GM04504 (cell line): ENCODE measurements at places on chromosomes 5 and 9.

- no peak for DNase-seq
Observed at GRCh38 chr9:8401961-8402705, 602.6 kb upstream of the DMAC1 start.

- DNase-seq = no peak
Observed at GRCh38 chr9:88023001-88023400, 48.7 kb upstream of the CDK20 start.

GRCh38 chr9:14099737-14100136 lies 214.2 kb downstream of the NFIB start:
- no peak for DNase-seq

DNA sequence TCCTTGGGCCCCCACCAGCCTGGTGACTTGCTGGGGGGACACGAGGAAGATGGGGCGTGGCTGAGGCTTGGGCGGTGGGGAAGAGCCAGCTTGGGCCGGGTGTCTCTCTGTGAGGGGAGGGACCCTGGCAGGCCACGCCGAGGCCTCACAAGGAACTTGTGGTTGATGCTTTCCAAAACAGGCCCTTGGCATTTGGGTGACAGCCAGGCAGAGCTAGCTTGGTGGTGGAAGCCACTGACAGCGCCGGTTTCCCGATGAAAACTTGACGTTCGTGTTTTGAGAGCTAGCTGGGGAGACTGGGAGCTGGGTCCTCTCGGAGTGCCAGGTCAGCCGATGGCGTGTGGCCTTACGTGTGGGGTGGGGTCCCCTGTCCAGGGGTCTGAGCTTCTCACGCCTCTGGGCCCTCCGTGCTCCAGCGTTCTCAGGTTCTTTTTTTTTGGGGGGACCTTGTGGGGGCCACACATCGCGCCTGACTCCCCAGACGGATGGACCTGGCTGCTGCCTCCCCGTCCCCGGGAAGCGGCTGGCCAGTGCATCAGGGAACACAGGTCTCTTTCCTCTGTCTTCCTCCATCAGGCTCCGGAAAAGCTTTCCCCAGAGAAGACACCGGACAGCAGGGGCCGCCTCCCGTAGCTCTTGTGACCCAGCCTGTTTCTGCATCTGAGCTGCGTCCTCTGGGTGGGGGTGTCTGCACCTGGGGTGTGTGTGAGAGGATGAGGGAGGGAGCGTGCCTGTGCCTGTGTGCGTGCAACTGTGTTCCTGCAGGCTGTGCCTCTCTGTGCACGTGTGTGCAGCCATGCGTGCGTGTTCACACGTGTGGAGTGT lies 129.3 kb upstream of the LPCAT1 start:
- peak; percentile 12 for DNase-seq

DNA sequence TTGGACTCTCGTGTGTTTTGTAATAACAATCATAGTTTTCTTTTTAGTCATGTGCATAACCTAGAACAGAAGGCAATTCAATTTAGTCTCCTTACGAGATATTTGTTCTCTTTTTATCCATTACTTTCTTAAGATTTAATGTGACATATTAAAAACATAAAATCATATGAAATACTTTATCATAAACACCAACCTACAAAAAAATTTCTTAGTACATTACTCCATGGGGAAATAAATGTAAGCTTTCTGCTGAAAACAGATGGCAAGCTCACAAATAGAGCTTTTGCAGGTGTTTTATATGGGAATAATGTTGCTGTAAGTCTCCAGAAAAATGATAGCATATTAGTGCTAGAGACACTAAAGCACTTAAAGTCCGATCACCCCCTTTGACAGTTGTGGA lies 1035.2 kb upstream of the ARRDC3 start:
- DNase-seq = peak; percentile 4

- DNase-seq = no peak
Observed at GRCh38 chr5:32707418-32707997, 3.6 kb upstream of the NPR3 start.

DNA sequence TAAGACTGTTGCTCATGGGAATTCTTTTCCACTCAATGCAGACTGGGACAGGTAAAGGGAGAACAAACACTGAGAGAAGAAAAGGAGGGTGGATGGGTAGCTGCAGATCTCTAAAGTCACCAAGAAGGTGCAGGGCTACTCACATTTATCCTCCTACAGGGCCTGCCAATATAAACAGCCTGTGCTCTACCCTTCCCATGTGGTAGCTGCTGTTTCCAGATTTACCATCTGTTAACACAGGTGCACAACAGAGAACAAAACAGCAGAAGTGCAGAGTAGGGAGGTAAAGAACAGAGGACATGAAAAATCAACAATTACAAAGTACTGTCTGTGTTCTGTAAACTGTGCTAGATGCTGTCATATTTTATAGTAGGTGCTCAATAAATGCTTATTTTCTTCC lies 26.0 kb downstream of the JAKMIP2 start:
- no peak for DNase-seq

DNA sequence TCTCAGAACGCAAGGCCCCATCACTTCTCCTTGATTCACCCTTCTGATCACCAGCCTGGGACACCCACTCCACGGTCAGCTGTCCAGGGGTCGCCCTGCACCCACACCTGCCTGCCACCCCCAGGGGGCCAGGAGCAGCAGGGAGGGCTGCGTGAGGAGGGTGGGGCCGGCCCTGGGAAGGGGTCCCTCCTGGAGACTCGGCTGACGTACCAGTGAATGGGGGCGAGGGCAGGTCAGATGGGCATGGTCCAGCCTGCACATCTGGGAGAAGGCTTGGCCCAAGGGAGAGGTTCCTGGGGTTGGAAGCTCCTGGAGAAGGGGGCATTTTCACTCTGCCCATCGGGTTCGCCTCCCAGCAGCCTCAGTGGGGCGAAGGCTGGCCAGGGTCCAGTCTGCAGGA lies 21.8 kb upstream of the SARDH start:
- no peak for DNase-seq

GRCh38 chr9:124297551-124297901 lies 39.8 kb downstream of the NEK6 start:
- peak; percentile 88 for DNase-seq

DNA sequence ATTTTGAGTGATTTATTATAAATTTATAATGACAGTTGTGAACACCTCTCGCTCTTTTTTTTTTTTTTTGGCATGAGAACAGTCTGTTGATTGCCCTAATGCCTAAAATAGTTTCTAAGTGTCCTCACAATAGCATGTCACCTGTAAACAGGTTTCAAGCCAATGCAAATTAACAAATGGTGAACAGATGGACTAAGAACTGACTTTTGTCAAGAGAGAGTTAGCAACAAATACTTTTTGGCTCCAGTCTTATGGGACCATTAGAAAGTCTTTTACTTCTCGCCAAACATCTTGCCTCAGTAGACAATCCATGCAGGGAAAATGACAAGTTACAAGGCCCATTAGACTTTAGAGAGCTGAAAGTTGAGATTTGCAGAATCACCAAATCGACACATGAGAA lies 67.8 kb downstream of the MED27 start:
- no peak for DNase-seq

GRCh38 chr5:91541696-91542095 lies 158.6 kb upstream of the ARRDC3 start:
- DNase-seq = no peak

DNA sequence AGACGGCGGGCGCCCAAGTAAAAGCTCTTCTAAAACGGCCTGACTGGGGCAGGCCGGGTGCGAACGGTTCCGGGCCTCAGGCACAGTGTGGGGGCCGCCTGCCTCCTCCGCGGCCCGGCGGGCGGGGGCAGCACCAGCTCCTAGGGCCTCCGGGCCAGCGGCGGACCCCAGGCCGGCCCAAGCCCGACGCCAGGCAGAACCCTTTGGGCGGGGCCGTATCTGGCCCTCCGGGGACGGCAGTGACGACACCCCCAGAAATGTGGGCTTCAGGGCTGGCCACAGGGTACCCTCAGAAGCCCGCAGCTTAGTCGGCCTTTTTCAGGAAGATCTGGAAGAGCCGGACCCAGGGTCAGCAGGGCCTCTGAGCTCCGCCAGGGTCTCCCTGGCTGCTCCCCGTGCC lies 4.0 kb downstream of the LTC4S start:
- no peak for DNase-seq

- DNase-seq = no peak
Observed at GRCh38 chr9:138115506-138115905, 237.9 kb downstream of the CACNA1B start.

DNA sequence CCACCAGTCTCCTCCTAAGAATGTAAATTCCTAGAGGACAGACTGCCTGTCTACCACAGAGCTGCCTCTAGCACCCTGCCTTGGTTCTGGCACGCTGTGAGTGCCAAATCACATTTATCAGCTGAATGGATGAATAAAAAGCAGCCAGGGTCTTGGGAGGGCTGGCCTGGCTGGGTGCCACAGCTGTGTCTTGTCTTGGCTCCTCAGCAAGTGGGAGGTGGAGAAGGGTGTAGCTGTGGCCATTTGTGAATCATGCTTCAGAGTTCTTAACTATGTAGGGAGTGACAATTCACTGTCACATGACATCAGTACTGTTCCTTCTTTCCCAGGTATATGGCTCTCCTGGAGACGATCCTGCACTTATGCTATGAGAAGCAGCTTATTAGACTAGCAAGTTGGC lies 70.6 kb downstream of the DCP2 start:
- DNase-seq = no peak

- DNase-seq = no peak
Observed at GRCh38 chr5:137309290-137309689, 189.8 kb downstream of the SPOCK1 start.

DNA sequence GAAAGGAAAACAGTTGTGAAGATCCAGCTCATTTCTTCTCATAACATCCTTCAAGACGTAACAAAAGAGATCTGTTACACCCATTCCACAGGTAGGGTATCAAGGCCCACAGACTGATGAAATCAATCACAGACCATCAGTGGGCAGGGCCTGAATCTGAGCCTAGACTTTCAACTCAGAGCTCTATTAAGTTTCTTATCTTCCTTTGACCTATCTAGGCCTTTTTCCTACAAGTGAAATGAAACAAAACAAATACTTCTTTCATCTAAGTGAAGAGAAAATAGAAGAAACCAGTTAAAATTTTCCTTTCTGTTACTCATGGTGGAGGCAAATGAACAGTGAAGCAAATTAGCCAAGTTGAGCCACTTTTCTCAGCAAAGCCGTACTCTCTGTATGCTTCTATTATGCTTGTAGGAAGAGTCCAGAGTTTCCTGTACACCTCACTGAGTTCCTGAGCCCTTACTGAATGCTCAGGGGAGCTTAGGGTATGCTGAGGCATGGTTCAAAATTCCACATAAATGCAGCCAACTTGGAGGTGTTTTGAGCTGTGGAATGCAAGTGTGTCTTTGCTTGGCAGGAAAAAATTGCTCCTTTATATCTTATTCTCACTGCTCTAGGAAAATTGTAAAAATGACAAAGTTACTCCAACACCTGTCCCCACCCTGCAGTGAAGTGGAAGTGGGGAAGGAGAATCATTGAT lies 91.9 kb downstream of the FEM1C start:
- no peak for DNase-seq

- peak; percentile 29 for DNase-seq
Observed at GRCh38 chr9:4615251-4615650, 46.8 kb upstream of the PLPP6 start.

- DNase-seq = peak; percentile 9
Observed at GRCh38 chr5:118981783-118982182, 6.6 kb downstream of the DTWD2 start.

GRCh38 chr5:1278656-1279442 lies 16.0 kb downstream of the TERT start:
- DNase-seq = no peak

DNA sequence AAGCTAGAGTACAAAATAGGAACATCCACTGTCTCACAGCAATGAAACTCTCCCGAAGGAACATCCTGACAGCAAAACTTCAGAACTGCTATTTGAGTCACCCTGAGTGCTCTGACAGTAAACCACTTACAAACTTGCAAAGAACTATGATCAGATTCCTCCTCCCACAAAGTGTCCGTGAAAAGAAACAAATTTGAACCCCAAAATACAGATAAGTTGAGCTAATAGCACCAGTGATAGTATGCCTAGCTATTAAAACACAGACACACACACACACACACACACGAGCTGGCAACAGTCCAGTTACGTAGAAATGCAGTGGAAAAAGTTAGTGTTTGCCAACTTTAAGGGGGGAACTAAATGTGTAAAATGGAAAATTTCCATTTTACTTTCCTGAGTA lies 3.1 kb upstream of the GLIS3 start:
- DNase-seq = no peak

- no peak for DNase-seq
Observed at GRCh38 chr5:51559921-51560658, 176.8 kb downstream of the ISL1 start.

DNA sequence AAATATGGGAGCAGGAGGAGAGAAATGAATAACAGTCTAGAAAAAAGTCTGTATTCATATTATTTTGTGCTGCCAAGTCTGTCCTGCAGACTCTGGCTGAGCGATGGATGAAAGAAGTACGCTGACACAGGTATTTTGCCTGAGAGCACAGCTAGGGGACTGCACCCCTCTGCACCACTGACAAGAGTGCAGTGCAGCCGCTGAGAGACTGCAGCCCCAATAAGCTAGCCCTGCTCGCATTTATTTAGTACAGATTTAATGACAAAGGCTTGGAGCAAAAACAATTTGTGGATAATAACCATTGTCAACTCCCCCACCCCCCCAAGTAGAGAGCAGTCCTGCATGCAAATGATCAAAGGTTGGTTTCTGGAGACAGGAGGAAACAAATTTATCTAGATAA lies 13.3 kb upstream of the MRPS30 start:
- no peak for DNase-seq

GRCh38 chr5:176870110-176870591 lies 29.0 kb downstream of the HK3 start:
- peak; percentile 17 for DNase-seq

- no peak for DNase-seq
Observed at GRCh38 chr5:80978772-80979317, 18.7 kb downstream of the RASGRF2 start.

- DNase-seq = no peak
Observed at GRCh38 chr5:125550274-125550673, 803.8 kb upstream of the ZNF608 start.

GRCh38 chr5:116466727-116467464 lies 107.7 kb downstream of the SEMA6A start:
- no peak for DNase-seq

- no peak for DNase-seq
Observed at GRCh38 chr5:96387616-96388015, 45.4 kb downstream of the PCSK1 start.

- no peak for DNase-seq
Observed at GRCh38 chr9:36293918-36294317, 35.7 kb upstream of the GNE start.

GRCh38 chr5:22855824-22856223 lies 2.7 kb upstream of the CDH12 start:
- no peak for DNase-seq

DNA sequence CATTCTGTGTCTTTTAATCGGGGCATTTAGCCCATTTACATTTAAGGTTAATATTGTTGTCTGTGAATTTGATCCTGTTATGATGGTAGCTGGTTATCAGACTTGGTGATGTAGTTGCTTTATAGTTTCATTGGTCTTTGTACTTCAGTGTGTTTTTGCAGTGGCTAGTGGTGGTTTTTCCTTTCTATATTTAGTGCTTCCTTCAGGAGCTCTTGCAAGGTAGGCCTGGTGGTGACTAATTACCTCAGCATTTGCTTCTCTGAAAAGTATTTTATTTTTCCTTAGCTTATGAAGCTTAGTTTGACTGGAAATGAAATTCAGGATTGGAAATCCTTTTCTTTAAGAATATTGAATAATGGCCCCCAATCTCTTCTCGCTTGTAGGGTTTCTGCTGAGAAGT lies 156.9 kb downstream of the CNTLN start:
- DNase-seq = no peak

- DNase-seq = no peak
Observed at GRCh38 chr5:96855031-96855872, 21.0 kb upstream of the ERAP2 start.
